ENCODE measurements at places on chromosomes 6 and 20.
A peak's percentile ranks its signal among the peaks of the same experiment; 100 is the strongest.

- no peak for DNase-seq
These were observed 27.9 kb upstream of the SGK1 start for GRCh38 chr6:134345789-134346188.

GRCh38 chr6:119233312-119233984 is 116.1 kb downstream of the MAN1A1 start:
- no peak for DNase-seq

DNA sequence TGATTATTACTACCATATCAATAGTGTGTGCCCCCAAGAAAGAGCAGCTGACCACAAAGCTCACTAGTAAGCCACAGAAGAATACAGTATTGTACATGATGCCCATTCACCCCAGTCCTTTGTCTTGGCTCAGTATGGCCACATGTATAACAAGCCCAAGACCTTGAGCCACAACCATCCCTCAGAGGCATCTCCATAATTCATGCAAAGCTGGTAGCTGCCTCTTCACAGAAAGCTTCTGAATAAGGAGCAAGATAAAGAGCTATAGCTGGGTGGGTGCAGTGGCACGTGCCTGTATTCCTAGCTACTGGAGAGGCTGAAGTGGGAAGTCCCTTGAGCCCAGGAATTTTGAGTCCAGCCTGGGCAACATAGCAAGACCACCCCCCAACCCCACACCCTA is 4.8 kb upstream of the BTN1A1 start:
- no peak for DNase-seq

DNA sequence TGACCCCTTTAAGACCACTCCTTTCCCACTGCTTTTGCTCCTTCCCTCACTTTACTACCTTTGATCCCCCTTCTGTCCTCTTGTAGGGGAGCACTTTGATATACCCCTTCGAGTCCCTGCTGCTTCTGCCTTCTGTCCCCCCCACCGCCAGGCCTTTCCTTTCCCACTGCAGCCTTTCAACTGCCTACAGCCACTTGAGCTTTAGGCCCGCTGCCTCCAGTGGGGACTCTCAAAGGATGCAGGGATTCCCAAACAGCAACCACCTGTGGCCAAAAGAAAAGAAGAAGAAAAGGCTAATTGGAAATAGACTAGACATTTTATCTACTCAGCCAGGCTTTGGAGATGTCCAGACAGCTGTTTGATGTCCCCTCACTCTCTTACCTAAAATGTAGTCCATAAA is 77.0 kb upstream of the DTNBP1 start:
- DNase-seq: no peak

GRCh38 chr6:90156861-90157260 is 139.8 kb downstream of the BACH2 start:
- DNase-seq: no peak

GRCh38 chr6:72624557-72625160 is 2.8 kb downstream of the KCNQ5 start:
- DNase-seq: no peak

DNA sequence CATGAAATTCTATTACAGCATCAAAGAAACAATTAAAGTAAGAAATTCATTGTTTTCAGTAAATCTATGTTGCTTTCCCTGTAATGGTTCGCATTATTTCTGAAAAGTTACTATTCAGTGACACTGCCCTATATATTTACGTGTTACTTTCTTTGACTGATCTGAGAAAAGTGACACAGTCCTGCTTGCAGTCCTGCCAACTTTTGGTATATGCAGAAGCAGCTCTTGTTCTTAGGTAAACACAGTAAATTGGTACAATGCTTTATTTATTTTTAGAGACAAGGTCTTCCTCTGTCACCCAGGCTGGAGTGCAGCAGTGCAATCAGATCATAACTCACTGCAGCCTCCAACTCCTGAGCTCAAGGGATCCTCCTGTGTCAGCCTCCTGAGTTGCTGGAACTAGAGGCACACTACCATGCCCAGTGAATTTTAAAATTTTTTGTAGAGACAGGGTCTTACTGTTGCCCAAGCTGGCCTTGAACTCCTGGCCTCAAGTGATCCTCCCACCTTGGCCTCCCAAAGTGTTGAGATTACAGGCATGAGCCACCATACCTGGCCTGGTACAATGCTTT is 151.3 kb downstream of the AKAP7 start:
- DNase-seq: no peak

GRCh38 chr20:46255440-46256104 is 52.7 kb downstream of the CDH22 start:
- no peak for DNase-seq

GRCh38 chr6:25504661-25505060 is 147.4 kb upstream of the SCGN start:
- no peak for DNase-seq

DNA sequence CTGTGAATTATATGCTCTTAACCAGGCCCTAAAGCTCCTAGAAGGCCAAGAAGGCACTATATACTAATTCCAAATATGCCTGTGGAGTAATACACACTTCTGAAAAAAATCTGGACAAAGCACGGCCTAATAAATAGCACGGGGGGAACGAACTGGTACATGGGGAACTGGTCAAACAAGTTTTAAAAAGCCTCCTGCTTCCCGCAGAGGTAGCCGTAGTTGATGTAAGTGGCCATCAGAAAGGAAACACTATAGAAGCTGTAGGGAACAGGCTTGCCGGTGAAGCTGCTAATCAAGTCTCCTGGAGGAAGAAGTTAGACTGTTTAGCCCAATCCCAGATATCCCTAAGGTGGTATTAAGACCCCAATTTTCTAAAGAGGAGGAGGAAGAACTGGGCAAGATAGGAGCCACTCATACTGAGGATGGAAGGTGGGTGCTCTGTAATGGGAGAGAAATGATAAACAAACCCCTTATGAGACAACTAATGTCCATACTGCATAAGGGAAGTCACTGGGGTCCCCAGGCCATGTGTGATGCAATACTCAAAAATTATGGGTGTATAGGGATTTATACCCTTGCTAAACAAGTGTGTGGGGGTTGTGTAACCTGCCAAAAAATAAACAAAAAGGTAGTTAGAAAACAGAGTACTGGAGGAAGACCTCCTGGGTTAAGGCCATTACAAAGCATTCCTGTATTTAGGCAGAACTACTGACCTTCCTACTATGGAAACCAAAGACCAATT is 27.1 kb upstream of the ZNF318 start:
- DNase-seq: no peak

GRCh38 chr6:24547243-24547642 is 52.5 kb downstream of the ALDH5A1 start:
- DNase-seq: no peak

DNA sequence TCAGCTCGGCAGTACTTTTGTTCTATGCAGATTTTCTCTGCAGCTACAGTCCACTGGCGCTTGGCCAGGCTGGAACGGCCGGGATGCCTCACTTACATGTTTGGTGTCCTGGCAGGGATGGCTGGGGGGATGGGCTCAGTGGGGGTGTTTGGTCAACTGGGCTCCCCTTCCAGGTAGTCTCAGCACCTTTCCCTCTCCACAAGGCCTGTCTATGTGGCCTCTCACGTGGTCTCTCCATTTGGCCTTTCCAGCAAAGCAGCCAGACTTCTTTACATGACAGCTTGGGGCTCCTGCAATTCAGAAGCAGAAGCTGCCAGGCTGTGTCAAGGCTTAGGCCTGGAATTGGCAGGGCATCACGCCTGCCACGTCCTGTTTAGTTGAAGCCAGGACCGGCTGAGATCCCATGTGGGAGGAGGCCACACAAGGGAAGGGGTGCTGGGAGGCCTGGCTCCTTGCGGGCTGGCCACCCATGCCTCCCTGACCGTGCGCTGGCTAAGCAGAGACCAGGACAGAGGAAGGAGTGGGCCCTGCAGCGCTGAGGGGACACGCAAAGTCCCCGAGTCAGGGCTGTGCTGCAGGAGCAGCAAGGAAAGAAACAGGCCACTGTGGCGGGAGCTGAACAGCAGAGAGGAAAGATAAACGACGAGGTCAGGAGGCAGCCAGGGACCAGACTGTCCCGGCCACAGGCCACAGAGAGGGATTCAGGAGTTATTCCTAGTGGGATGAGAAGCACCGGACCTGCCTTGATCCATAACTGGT is 38.9 kb downstream of the MGME1 start:
- DNase-seq: no peak

DNA sequence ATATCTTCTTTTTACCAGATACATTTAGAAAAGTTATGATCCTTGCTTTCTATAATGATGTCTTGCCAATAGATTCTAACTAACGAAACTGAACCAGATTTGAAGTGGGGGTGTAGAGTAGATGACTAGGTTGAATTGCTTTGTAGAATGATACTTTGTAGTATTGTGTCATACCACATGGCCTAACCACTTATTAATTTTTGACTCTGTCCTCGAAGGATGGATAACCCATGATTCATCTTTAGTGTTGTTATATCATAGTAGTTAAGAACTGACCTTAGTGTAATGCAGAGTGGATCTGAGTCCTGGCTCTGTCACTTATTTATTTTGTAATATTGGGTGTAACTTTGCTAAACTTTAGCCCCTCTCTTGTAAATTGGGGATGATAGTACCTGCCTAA is 4.5 kb downstream of the PHF3 start:
- DNase-seq: no peak

- no peak for DNase-seq
These were observed 118.6 kb downstream of the EYA4 start for GRCh38 chr6:133359760-133360159.

GRCh38 chr6:148868901-148869300 is 122.1 kb downstream of the UST start:
- DNase-seq: no peak

GRCh38 chr20:37326666-37327065 is 19.3 kb upstream of the SRC start:
- DNase-seq: no peak

DNA sequence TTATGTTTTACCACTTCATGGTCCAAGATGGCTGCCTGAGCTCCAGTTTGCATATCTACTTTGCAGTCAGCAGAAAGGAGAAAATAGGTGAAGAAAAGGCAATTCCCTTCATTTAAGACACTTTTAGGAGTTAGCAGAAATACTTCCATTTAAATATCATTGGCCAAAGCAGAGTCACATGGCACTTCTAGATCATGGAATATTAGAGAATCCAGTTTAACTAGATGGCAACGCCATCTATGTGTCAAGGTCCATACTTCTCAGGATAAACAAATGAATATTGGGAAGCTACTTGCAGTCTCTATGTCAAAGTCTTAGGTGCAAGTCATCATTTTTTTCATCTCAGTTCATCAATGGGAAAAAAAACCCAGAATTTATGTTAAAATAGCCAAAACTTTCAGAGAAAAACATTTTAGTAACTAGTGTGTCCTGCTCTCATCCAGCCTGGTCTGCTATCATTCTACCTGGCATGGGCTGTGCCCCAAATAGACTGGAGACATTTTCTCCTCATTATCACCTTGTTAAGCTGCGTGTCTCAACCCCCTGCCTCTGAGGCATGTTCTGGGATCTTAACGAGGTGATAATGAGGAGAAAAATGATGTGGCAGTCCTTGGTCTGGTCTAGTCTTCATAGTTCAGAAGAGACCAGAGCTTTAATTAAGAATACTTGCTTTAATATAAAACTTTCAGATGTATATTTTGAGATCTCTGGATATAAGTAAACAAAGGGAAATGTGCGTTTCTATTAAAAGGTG is 227.3 kb downstream of the TBX18 start:
- no peak for DNase-seq

DNA sequence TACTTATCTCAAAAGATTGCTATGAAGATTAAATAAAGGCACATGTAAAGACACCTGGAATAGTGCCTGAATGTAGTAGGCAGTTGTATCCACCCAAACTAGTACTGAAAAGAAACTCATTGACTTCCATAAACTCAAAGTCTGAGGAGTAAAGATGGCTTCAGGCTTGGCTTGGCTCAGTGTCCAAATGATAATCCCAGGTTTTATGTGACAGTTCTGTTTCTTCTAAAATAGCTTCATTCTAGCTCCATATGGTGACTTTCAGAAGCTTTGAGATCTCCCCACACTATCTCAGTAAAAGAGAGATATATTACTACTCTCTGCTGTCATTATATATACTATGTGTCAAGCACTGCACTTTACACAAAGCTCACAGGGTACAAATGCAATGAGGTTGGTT is 121.3 kb downstream of the DOK5 start:
- DNase-seq: no peak

DNA sequence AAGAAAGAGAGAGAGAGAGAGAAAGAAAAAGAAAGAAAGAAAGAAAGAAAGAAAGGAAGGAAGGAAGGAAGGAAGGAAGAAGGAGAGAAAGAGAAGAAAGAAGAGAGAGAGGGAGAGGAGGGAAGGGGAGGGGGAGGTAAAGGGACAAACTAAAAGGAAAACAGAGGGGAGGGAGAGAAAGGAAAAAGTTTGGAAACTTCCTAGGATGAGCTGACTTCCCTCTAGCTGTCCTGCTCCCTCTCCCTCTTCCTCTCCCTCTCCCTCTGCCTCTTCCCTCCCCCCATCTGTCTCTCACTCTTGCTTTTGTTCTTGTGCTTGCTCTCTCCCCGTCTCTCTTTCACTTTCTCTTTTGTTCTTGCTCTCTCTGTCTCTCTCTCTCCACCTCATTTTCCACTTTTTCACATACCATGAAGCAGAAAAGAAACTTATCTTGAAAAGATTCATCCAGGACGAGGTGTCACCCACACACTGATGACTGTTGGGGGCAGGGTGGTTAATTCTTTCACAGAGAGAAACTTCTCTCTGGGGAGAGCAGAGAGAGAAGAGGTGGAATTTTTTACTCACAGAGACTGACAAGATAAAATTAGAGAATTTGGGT is 56.4 kb upstream of the DUSP22 start:
- DNase-seq: peak; percentile 34

DNA sequence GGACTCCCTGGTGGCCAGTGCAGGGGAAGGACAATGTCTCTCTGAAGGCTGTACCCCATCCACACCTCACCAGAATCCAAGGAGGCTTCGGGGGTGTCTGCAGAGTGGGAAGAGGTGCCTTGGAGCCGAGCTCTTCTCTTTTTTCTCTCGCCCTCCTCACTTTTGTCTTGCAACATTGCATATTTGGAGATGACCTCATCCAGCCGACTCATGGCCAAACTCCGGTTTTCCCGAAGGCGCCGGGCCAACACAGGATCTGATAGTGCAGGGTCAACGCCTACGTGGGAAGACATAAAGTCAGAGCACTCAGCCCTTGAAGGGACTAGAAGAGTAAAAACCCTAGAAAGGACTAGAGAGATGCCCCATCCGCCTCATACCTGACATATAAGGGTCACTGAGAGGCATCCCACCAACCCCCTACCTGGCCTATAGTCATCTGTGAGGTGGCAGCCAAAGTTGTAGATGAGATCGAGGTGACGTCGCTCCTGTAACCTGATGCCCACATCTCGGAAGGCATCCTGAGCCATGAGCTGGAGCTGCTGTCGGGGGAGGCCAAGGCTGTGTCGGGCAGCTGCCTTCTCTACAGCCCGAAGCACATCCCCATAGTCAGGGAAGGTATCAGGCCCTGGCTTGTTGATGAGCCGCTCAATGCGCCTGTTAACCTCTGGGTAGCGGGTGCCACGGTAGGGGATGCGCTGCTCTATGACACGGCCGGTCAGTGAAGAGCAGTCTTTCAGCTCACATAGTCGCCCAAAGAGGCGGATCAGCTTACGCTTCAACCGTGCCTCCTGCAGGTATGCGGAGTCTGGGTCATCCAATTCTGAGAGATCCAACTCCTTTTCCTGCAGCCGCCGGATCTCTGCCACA is 3.0 kb upstream of the ZBTB22 start:
- DNase-seq: no peak

Measured in stimulated activated CD8-positive, alpha-beta memory T cell treated with anti-CD3 and anti-CD28 coated beads, Interleukin-15, amount 100 ng/mL, for 4 hours (primary cell).